ENCODE measurements at places on chromosomes 3 and 15.
A peak's percentile ranks its signal among the peaks of the same experiment; 100 is the strongest.

DNA sequence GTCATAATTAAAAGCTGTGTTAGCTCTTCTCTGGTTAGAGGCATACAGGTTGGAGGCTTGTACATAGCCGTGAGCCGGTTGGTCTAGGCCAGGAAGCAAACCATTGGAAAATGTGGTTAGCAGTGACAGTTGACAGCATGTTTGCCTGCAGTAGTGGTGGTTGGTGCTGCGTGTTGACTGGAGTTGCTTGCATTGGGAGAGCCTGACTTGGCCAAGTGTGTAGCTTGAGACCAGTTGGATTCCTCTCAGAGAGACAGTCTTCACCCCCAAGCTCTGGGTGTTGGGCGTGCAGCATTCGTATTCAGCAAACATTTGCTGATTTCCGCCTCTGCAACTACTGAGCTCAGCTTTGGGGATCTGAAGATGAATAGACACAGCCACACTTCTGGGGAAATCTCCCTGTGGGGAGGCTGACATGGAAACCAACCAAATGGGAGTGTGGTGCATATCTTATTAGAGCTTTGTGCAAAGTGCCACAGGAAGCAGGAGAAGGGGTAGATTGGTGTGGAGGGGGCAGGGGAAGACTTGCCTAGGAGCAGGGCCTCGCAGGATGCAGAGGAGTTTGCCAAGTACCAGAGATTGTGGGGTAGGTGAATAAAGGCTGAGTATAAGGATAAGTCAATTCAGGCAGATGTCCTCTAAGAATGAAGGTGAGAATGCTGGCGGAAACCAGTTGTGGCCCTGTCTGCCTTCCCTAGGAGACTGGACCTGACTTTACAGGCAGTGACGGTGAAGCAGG, 83.5 kb downstream of the IGF1R start:
- DNase-seq = no peak

GRCh38 chr15:35522061-35522460, 23.9 kb downstream of the DPH6 start:
- no peak for DNase-seq

DNA sequence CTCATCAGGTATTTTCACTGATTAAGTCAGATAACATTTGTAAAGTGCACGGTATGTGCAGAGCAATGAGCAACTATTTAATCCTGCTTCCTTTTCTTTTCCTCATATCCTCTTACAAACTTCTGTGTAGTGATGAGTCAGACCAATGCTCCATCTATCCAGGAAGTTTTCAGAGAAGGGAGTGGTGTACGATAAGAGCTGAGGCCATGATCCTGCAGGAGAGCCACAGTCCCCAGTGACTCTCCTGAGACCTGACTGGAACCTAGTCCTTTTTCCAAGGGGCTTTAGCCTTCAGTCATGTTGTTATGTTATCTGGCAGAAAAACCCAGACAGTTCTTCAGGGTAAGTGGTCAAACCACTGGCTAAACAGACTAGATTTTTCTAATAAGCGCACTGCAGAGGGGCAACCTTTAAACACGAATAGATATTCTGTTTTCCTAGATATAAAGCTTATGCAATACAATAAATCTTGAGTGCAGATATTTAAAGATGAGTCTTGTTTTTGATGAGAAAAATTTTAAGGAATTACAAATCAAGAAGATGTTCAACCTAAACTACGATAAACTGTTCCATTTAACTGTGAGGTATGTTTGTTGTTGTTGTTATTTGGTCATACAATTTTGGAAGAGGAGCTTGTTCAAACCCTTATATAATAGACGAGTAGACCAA, 110.5 kb upstream of the RAP2B start:
- peak; percentile 70 for DNase-seq

DNA sequence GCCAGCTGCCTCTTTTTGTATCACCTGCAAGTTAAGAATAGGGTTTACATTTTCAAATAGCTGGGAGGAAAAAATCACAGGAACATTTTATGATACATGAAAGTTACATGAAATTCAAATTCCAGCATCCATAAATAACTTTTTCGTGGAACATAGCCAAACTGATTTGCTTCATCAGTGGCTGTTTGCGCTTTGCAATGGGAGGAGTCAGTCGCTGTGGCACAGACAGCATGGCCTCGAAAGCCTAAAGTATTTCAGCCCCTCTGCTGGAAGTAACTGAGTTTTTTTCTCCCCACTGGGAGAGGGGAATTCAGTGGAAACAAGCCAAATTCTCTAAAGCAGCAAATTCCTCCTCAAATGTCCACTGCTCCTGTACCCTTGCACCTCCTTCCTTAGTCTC, 271.9 kb downstream of the SUCLG2 start:
- no peak for DNase-seq

- DNase-seq = no peak
Measured at GRCh38 chr15:87155771-87156170, 1076.1 kb downstream of the AGBL1 start.

GRCh38 chr3:23889950-23890349, 26.8 kb downstream of the NKIRAS1 start:
- DNase-seq = no peak

GRCh38 chr3:133283958-133284807, 115.7 kb upstream of the BFSP2 start:
- DNase-seq = no peak

GRCh38 chr3:4163011-4163410, 140.2 kb upstream of the SETMAR start:
- DNase-seq = no peak

DNA sequence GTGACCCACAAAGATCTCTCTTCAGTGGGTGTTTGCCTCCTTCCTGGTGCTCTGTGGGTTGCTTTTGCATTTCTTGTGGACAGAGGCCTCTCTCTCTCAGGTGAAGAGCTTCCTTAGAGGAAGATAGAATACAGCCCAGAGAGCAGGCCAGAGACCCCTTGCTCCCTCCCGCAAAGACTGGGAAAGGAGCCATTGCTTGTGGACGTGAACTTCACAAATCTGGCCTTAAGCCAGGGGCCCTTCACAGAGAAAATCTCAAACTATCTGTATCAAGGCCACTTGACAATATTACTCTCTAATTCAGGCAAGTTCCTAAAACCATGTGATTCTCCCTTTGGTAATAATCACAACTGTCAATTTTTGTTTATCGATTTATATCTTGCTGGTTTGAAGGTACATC, 30.4 kb upstream of the CLK3 start:
- no peak for DNase-seq

DNA sequence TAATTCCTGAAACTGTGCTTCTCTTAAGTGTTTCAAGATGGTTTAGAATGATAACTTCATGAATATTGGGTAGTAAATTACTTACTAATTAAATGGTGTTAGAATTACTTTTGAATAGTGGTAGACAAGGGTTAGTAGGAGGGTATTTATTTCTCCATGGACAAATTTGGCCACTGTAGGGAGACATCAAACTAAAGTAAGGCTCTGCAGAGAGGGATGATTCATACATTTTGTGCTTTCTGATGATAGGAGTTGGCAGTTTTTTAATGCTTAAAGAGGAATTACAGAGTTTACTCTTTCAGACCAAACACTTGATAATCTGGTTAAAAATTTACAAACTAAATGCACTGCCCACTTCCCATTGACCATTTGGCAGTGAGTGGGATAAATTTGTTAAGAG, 127.6 kb downstream of the NAALADL2 start:
- no peak for DNase-seq

- DNase-seq = no peak
Measured at GRCh38 chr15:56234804-56235203, 8.9 kb downstream of the RFX7 start.

- DNase-seq = no peak
Measured at GRCh38 chr15:25093455-25094029, 138.8 kb downstream of the SNRPN start.

DNA sequence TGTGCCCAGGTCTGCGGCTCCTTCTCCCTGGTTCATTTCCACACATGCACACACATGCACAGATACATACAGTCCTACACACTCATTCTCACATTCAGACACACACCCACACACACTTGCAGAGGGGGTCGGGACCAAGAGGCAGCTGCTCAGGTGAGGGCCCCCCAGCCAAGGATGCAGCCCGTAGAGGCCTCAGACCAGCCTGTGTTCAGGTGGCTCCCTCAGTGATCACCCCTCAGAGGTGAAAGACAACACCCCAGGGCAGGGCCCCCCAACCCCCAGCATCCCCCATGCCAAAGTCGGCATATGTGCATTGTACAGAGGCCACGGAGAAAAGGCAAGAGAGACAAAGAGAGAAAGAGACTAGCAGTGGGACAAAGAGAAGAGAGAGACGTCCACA, 5.9 kb upstream of the CORO2B start:
- no peak for DNase-seq

All from HS-5 (cell line).